ENCODE measurements at places on chromosomes 4 and X.

DNA sequence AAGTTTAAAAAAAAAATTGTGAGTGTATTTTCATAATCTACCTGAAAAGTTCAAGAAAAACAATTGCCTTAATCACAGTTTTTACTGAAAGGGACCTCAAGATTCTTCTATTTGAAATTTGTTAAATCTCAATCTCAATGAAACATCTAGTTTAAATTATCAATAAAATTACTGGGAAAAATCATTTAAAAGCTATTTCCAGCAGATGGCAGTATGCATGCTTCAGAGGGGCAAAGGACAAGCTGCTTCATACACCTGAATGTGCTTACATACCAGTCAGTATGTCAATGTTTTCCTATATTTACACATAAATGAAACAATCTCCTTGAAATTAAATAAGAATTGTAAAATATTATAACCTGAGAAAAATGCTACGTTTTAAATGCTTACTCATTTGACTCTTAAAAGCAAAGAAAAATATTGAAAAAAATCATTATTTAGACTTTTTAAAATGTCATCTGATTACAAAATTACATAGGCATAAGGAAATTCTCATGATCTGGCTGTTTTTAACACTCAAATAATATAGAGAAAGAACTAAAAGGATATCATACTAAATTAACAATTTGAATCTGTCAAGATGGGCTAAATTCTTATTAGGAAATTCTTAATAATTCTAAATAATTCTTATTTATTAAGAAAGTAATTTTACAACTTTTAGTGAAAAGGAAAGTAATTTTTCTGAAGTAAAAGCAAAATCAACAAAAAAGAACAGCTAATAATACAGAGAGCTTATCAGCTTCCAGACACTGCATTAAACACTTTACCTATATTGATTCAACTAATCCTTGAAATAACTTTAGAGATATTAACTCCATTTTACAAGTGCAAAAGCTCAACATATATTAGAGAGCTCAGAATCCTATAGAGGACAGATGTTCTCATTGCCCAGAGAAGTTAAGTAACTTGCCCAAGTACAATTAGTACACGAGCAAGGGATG, 242.1 kb downstream of the ADAMTS3 start:
- DNase-seq: no peak

DNA sequence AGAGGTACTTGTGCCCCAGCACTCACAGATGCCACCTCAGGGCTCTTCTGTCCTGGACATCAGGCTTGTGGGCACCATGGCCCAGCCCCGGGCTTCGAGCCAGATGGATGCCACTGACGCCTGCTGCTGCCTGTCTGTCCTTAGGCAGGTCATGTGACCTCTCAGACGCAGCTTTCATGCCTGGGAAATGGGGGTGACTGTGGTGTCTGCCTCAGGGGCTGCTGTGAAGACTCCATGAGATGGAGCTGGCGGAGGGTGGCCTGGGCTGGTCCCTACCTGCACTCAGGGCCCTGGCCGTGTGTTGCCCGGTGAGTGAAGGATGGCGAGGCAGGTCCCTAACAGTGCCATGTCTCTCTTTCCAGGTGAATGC, 6.5 kb downstream of the CPZ start:
- no peak for DNase-seq

DNA sequence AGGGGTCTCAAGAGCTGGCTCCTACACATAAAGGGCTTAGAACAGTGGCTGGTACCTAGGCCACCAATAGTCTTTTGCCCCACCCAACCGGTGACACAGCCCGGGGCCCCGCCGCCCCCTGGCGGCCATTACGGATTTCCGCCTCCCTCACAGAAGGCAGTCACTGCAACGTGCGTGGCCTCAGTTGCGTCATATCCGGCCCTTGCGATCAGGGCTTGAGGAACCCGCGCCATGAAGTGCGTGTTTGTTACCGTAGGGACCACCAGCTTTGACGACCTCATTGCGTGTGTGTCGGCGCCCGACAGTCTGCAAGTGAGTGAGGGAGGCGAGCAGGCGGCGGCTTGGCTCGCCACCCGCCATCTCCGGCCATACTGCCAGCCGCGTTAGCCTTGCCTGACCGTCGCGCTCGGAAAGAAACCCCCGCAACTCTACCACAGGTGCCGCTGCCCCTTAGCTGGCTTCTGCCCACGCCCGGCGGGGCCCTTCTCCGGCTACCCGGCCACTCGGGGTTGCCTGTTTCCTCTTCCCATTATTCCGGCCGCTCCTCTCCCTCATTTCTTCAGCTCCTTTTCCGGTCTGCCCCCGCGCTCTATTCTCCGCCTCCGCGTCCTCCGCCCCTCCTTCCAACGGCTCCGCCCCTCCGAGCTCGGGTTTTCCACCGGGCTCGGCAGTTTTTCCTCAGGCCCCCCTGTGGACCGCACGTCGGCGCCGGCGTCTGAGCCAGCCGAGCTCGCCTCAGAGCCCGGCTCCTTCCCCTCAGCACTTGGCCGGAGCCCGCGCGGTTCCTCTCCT, at the start of gene ALG13:
Gene ALG13, plus strand, starts transcription at position 183 of the 792 bp plus-strand sequence. Its CDS starts 49 bp downstream, at position 232.
- peak; percentile 70 for DNase-seq

- no peak for DNase-seq
Observed at GRCh38 chr4:1987721-1988326, 20.9 kb downstream of the NELFA start.

GRCh38 chr4:73707269-73707875, 33.0 kb upstream of the CXCL8 start:
- no peak for DNase-seq

- DNase-seq: no peak
Observed at GRCh38 chr4:149799546-149799945, 16.1 kb downstream of the IQCM start.

DNA sequence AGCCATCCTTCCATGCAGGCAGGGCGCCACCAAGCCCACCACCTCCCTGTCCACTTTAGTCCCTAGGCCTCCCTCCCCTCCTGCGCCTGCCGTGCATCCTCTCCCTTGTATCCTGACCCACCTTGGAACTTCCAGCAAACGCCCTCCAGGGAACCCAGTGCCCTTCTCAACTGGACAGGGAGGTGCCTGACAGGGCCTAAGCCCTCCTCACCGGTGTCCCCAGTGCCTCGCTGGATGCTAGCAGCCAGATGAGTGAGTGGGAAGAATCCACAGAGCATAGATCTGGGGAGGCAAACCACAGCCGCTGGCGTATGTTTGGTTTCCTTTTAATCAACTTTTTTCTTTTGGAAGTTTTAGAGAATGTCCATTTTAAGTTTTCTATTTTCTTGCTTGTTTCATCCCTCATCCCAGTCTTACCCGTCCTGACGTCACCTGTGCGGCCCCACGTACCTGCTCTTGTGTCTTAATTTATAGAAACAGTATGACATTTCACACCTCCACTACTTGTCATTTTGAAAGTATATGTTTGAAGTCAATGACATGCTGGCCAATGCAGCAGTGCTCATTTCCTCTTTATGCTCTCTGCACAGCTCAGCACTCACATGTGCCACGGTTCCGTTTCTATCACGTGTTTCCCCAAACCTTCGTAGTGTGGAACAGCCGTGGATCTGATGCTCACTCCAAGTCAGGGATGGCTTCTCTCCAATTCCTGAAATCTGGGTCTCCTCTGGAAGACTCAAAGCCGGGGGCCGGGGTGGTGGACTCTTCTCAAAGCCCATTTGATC, 3.4 kb upstream of the HMX1 start:
- no peak for DNase-seq

GRCh38 chrX:38214551-38215531, 5.8 kb downstream of the SRPX start:
- DNase-seq: no peak

DNA sequence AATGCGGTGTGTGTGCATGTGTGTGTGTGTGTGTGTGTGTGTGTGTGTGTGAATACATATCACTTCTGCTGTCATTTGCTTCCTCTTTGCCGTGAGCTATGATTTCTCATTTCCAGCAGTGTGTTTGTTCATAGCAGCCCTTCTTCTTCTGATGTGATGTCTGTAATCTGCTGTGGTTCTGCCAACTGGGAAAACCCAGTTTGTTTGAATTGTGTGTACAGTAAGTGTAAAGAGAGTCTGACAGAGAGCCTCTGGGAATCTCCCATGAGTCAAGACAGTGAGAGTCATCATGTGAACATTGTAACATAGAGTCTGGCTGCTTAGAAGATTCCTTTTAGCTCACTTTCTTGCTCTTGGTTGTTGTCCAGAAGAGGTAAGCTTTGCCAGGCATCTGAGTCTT, 8.4 kb upstream of the NWD2 start:
- DNase-seq: no peak

- DNase-seq: no peak
Observed at GRCh38 chr4:33709247-33709646, 2535.1 kb downstream of the ARAP2 start.

DNA sequence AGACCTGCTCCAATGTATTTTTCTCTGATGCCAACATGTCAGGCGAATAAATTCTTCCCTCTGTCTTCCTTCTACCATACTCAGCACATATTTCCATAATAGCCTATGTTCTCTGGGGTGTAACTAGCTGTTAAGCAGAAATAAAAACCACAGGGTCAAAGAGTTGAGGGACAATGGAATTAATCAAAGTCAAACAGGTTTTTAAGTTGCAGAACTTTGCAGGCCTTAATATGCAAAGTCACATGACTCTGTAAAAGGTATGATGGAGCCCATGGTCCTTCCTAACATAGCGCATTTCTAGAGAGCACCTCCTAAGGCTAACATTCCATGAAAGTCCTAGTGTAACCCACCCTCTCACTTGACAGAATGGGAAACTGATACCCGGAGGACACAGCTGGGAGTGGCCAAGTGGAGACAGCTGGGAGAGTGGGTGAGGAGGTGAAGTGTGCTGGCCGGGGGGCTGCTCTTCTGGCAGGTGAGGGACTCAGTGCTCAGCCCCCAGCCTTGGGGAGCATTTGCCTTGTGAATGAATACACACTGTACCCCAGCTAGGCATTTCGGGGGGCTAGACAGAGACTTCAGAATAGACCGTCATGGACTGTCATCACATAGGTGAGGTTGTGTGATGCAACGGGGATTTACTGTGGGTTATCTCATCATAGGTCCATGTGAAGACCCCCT, 8.4 kb upstream of the SORCS2 start:
- DNase-seq: no peak

DNA sequence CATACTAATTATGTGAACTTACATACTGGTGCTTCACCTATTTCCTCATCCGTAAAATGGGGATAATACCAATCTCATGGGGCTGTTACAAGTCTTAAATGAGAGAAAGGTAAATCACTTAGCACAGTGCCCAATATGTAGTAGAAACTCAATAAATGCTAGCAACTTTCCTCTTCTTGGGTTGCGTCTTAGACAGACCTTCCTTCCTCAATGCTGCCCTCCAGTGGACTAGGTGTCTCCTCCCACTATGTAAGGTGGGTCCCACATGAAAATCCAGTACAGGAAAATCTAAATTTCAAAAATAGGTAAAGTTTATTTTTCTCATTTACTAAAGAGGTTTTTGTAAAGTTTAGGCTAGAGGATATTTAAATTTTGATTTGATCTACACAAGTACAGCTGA, 20.6 kb downstream of the ZDHHC9 start:
- no peak for DNase-seq

- no peak for DNase-seq
Observed at GRCh38 chr4:19266566-19266965, 985.1 kb upstream of the SLIT2 start.

GRCh38 chrX:41153448-41153847, 68.2 kb downstream of the USP9X start:
- no peak for DNase-seq

DNA sequence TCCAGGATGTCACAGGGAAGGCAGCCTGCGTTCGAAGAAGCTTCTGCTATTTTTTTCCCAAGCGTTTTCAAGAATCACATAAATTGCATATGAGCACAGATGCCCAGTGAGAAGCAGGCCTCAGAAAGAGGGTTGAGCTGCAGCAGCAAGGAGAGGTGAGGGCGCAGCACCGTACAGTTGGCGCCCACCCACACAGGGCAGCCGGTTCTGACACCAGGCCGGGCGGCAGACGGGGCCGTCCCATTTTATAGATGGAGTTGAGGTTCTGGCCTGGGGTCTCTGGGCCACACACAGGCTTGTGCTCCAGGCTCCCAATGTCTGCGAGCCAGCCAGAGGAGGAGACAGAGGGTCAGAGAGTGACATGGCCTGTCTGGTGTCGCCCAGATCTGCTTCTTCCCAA, 22.8 kb downstream of the CPZ start:
- DNase-seq: no peak

DNA sequence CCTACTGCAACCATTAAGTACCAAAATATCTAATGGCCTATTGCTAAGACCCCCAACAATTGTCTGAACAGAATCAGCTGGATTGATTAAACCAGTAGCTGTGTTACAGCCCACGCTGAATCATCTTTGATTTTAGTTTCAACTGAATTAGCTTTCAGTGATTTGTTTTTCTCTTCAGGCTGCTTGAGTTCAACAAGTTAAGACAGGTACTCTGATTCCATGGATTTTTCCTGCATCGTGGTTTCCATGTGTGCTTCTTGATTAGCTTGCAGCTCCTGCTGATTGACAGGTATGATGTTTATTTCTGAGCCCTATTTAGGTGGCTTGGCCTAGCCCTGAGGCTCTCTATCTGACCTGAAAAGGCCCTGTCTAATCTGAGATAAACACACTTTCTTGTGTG, 91.3 kb downstream of the GUCY2F start:
- DNase-seq: no peak

- no peak for DNase-seq
Observed at GRCh38 chrX:110846071-110846470, 50.5 kb upstream of the CHRDL1 start.

GRCh38 chrX:15158736-15159406, 111.0 kb downstream of the ASB9 start:
- no peak for DNase-seq

DNA sequence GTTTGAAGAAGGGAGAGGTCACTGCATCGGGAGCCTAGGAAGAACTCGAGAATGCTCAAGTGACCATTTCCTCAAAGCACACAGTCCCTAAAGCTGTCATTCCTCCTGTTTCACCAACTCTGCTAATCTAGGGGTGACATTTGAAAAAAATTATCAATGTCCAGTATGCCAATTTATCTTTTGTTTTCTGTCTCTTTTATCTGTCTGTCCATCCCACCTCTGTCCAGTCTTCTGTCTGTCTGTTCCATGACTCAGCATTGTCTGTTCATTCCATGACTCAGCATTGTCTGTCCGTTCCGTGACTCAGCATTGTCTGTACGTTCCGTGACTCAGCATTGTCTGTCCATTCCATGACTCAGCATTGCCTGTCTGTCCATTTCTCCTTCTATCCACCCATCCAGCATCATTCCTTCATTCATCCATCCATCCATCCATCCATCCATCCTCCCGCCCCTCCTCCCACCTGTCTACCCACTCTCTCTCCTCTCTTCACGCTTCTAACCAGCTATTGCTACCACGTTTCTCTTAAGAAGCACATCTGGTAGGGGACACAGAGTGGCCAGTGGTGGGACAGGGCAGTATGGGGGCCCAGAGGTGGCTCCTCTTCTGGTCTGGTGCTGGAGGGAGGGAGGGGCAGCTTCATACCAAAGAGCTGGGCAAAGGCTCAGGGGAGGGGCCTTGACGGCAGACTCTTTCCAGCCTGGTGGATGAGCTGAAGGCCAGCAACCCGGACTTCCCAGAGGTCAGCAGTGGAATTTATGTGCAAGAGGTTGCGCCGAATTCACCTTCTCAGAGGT, 34.1 kb downstream of the HTRA3 start:
- no peak for DNase-seq

- DNase-seq: no peak
Observed at GRCh38 chr4:27010334-27010940, 149.8 kb downstream of the STIM2 start.

GRCh38 chr4:78581618-78582017, 30.0 kb downstream of the ANXA3 start:
- no peak for DNase-seq

- DNase-seq: no peak
Observed at GRCh38 chr4:101230801-101231426, 116.4 kb downstream of the PPP3CA start.

GRCh38 chr4:146367347-146367746, 153.0 kb downstream of the REELD1 start:
- no peak for DNase-seq
